ENCODE measurements at places on chromosomes 7 and 10.
A peak's percentile ranks its signal among the peaks of the same experiment; 100 is the strongest.

- DNase-seq = peak; percentile 5
Observed at GRCh38 chr10:89959433-89960110, 258.2 kb downstream of the KIF20B start.

DNA sequence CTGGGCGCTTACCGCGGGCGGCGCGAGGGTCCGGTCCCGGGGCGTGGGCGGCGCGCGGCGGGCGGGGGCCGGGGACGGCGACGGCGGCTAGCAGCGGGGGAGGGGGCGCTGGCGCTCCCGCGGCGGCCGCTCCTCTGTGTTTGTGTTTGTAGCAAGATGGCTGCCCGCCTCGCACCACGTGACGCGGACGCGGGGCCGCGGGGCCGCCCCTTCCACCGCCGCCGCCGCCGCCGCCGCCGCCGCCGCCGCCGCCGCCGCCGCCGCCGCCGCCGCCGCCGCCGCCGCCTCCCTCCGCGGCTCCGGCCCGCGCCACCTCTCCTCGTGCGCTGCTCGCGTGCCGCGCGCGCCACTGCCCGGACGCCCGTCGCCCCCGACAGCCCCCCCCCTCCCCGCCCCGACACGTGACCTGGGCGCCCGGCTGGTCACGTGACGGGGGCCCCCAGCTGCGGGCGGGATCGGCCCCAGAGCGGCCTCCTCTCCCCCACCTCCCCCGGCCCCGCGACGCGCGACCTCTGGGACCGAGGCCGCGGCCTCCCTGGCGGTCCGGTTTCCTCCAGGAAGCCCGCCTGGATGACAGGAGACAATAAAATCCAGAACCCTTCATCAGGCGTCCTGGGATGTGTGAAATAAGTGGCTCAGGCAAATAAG lies at the start of gene GIGYF1:
TSS of gene GIGYF1 (minus strand) at position 153 of the 648 bp plus-strand sequence. CDS start 6,012 bp downstream, outside the sequence.
- peak; percentile 58 for DNase-seq

DNA sequence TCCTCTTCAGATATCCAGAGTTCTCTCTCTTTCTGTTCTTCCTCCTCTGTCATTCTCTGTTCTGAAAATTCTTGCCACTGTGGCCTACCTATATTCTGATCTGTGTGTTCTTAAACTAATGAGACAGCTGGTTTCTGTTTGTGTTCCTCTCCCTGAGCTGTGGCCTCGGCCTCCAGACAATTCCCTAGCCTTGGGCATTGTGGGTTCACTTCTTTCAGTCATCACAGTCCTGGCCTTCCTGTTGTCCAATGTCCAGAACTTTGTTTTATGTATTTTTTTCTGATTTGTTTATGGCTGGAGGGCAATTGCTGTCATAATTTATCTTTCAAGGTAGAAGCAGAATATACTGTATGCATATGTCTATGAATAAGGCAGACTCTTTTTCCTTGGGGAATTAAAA lies 173.2 kb upstream of the MTPN start:
- DNase-seq = no peak

GRCh38 chr7:106480161-106480579 lies 180.8 kb downstream of the CCDC71L start:
- DNase-seq = no peak

DNA sequence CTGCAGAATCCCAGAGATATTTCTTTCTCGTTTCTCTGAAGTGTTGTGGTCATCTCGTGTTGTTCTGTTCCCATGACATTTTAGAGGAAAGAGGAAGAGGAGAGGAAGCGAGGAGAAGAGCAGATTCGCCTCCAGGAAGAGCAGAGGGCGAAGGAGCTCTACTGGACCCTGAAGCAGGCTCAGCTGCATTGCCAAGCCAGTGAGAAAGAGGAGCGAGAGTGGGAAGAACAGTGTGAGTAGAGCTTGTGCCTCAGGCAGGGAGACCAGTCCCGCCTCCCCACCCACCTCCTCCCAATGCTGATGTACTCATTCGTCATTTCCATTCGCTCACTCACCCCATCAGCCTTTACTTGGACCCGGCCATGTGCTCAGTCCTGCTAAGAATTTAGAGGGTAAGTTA lies 50.8 kb downstream of the SH2D4B start:
- DNase-seq = no peak

GRCh38 chr7:121355574-121355973 lies 26.8 kb downstream of the WNT16 start:
- DNase-seq = no peak

- DNase-seq = no peak
Observed at GRCh38 chr10:112346774-112347173, 27.1 kb upstream of the ACSL5 start.

DNA sequence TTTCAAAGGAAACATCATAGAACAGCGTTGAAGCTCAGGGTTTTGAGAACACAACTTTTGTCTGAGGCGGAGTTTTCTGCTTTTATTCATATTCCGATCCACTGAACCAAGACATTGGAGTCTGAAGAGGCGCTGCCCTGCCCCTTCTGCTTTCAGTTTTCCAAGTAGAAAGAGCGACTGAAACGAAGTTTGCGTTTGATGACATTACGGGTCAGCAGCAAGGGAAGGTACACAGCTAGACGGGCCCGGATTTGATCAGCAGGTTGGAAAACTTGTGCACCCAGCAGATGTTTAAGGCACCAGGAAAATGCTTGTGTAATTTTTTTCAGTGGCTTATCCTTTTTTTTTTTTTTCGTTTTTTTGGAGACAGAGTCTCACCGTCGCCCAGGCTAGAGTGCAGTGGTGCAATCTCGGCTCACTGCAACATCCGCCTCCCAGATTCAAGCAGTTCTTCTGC lies 720 bp downstream of the SUN1 start:
- DNase-seq = no peak

DNA sequence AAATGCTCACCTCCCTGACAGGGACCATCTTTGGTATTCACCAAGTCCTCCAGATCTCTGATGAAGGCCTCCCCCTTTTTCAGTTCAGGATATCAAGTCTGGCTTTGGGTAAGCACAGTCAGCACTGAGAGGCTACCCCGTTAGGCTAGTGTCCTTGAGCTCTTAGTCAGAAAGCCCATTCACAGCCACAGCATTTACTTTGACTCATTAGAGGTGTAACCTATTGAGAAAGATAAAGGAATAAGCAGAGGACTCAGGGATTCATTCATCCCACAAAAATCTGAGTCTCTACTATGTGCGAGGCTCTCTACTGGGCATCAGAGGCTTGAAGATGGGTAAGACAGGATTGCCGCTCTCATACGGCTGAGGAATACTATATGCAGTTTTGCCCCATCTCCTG lies 14.0 kb upstream of the RAMP3 start:
- peak; percentile 11 for DNase-seq

GRCh38 chr10:88157981-88158465 lies 294.6 kb downstream of the PTEN start:
- peak; percentile 94 for DNase-seq

GRCh38 chr10:123648595-123648994 lies 17.6 kb upstream of the GPR26 start:
- no peak for DNase-seq

DNA sequence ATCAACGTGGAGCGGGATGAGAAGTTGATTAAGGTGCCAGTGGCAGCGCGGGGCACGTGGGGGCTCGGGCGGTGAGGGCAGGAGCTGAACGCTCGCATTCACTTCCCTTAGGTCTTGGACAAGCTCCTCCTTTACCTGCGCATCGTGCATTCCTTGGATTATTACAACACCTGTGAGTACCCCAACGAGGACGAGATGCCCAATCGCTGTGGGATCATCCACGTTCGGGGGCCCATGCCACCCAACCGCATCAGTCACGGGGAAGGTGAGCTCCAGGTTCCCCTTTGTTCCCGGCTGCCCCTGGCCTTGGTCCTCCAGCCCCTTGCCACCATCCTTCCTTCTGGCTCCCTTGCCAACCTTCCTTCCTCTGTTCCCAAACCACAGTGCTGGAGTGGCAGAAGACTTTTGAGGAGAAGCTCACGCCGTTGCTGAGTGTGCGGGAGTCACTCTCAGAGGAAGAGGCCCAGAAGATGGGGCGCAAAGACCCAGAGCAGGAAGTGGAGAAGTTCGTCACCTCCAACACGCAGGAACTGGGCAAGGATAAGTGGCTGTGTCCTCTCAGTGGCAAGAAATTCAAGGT lies 2.5 kb downstream of the UFSP1 start:
- no peak for DNase-seq

- no peak for DNase-seq
Observed at GRCh38 chr7:133442818-133443217, 189.9 kb downstream of the EXOC4 start.

DNA sequence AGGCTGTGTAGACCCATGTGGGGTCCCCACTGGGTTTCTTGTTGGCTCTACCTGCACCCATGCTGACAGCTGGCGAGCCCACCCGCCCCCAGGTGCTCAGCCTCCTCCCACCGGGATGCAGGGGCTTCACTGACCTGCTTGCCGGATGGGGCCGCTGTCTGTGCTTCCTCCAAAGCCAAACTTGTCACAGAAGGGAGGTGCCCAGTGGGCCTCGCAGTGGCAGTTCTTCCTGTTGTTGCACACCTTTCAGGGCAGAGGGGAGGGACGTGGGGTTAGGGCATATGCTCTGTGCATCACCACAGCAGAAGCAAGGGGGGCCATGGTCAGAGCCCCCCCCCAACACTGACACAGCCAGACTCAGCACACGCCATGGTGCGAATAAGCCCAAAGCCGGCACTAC lies 146.5 kb downstream of the FANK1 start:
- no peak for DNase-seq

DNA sequence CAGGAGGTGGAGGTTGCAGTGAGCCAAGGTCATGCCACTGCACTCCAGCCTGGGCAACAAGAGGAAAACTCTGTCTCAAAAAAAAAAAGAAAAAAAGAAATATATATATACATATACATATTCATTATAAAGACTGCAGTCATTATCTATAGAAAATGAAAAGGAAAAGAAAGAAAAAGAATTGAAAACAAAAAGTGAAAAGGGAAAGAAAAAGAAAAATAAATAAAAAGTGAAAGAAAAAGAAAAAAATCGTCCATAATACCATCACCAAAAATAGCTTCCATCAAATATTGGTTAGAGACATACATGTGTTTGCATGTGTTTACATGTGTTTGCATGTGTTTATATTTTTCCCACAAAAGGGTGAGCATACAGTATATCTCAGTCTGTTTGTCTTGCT lies 105.5 kb upstream of the PARD3 start:
- DNase-seq = no peak

DNA sequence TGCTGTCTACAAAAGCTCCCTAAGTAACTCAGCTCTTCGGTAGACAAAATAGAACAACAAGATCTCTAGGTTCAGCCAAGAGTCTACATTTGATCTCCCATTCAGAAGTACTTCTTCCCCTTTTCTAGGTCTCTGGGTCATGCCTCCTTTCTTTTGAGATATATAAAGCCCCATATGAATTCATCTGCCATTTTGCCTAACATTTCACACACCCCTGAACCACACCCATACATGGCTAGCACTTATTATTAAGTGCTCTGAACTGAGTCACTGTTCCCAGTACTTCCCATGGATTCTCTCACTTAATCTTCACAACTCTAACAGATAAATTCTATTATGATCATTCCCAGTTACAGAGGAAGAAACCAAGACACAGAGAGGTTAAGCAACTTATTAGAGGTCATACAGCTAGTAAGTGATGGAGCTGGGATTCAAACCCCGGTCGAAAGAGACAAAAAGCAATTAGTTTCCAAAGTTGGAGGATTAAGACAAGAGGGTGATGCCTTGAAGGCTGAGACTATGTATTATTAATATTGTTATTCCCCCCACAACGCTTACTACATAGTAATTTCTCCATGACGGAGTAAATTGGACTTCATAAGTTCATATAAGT lies 17.3 kb downstream of the MYOF start:
- DNase-seq = no peak

DNA sequence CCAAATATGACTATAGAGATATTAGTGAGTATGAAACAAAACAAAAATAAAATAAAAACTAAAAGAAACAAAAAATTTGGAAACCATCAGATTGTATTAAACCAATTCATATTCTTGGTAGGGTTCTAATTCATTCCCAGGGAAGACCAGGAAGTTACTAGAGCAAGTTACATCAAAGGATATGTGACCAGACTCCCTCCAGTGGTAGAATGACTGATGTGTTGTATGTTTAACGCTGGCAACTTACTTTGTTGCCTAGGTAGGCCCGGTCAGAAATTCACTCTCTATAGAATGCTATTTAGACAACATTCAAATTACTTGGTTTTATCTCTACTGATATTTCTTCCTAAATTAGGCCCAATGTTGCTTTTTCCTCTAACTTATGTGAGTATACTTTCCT lies 5.2 kb downstream of the PHYHIPL start:
- peak; percentile 72 for DNase-seq

DNA sequence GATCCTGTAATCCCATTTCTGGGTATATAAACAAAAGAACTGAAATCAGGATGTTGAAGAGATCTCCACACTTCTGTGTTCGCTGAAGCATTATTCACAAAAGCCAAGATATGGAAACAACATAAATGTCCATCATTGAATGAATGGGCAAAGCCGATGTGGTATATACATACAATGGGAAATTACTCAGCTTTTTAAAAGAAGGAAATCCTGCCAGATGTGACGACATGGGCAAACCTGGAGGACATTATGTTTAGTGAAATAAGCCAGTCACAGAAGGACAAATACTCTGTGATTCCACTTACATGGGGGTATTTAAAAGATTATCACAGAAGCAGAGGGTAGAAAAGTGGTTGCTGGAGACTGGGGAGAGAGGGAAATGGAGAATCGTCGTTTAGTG lies 23.9 kb upstream of the FAM107B start:
- DNase-seq = no peak
